ENCODE measurements at places on chromosomes 7 and 10. TPM values are rescaled to one million over a fixed set of nuclear protein-coding genes. Genes with fewer than 3 reads are reported as not detected.

DNA sequence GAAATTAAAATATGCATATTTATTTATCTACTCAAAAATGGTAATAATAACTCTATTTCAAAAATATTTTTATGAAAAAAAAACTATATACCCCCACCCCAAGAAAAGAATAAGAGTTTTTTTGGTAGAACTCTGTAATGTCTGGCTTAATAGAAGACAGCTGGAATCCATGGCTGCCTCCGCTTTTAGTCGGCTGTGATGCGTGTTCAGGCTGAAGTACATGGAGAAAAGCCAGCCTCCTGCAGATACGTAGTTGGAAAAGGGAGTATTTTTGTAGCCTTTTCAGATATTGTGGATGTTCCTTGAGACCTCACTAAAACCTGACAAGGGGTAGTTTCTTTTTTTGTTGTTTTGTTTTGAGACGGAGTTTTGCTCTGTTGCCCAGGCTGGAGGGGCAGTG lies 10.0 kb downstream of the FOXK1 start:
- DNase-seq = no peak

Gene ASAH2B
- 3.4 TPM for total RNA-seq

DNA sequence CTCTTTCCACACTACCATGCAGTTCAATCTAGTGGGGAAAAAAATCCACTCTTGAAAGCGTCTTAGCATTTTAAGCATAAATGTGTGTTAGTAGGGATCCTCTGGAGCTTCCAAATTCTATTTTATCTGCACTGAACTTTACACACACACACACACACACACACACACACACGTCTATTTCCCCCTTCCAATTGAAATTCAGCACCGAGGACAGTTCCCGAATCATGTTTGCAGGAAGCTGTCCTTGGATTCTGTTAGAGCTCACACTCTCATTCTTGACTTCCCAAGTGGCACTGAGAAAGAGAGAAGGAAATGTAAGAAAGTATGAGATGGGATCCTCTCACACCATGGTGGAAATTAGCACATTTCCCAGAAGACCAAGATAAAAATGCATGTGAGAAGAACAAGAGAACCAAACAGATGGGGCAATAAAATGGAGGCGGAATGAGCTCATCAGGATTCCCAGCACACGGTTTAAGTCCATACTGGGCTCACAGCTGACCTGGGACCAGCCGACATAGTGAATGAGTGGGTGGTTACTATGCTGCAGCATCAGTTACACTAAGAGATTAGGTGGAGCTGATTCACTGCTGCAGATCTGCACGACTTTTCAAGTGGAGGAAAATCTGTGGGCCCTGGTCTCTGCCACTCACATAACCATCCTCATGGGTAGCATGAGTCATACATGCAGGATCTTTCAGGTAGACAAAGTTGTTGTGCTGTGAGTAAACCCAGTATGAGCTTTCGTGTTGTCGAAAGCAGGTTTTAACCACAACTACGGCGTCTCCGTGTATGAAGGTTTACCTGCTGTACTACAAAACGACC lies 3.3 kb upstream of the NPTX2 start:
- DNase-seq = no peak

DNA sequence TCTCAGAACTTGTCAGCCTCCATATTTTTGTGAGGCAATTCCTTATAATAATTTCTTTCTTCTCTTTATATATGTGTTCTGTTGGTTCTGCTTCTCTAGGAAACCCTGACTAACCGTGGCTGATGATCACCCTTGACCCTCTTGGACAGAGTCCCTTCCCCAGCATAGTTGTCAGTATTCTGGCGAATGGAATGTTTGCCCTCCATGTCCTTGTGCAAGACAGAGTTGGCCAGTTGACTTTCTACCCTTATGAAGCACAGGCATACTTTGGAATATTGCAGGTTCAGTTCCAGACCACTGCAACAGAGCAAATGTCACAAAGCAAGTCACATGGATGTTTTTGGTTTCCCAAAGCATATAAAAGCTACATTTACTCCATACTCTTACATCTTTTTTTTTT lies 297.7 kb upstream of the SHH start:
- DNase-seq = no peak

Gene CNOT4
- total RNA-seq = 26.6 TPM
